Breast epithelium (tissue), 4 donors: ENCODE measurements at places on chromosomes 2 and 18. TPM values are rescaled to one million over a fixed set of nuclear protein-coding genes. Genes with fewer than 3 reads are reported as not detected.
A peak's percentile ranks its signal among the peaks of the same experiment; 100 is the strongest.

GRCh38 chr18:43078478-43079092, 36.9 kb downstream of the RIT2 start:
- no peaks in the 10 kb centered on the region for H3K4me1 ChIP-seq
- peaks cover 7% of the 10 kb centered on the region for H3K27me3 ChIP-seq
- no peak overlapping the region for H3K4me3 ChIP-seq

Gene CCDC88A
- 74.6 TPM for total RNA-seq

GRCh38 chr2:143475041-143475776, 346.0 kb downstream of the ARHGAP15 start:
- no peaks in the 10 kb centered on the region for H3K4me1 ChIP-seq
- H3K4me3 ChIP-seq: no peak overlapping the region
- H3K36me3 ChIP-seq: no peaks in the 10 kb centered on the region
- peak overlapping the region; percentile 39 for H3K27ac ChIP-seq
- DNase-seq: no peak

Gene MERTK
- 84.3 TPM for total RNA-seq

Gene LRP1B
- total RNA-seq: 29.8 TPM

DNA sequence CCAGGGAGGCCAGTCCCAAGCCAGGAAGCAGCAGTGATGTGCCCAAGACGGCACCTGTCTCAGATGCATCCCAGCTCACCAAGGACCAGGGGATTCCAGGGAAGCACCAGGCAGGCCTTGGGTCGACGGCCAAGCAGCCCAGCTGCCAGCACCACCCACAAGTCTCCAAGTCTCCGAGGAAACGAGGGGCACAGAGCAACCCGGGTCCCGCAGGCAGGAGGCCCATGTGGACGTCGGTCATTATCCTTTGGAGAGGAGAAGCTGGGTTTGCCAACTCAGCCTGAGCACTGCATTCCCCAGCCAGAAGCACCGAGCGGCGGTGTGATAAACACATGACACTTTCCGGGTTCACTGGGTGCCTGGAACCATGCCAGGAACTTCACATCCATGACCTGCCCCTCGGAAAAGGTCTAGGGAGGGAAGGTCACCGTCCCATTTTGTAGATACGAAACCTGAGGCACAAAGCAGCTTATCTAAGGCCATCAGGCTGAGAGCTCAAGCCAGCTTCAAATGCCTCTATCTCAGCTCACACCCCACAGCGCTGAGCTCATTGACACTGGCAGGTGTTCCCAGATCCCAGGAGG, 104.5 kb downstream of the ZNF516 start:
- H3K27ac ChIP-seq: no peak overlapping the region
- no peaks in the 10 kb centered on the region for H3K27me3 ChIP-seq
- H3K4me3 ChIP-seq: no peak overlapping the region
- DNase-seq: no peak

Gene SLC19A3
- total RNA-seq: 46.9 TPM

Gene RUFY4
- total RNA-seq: not detected

DNA sequence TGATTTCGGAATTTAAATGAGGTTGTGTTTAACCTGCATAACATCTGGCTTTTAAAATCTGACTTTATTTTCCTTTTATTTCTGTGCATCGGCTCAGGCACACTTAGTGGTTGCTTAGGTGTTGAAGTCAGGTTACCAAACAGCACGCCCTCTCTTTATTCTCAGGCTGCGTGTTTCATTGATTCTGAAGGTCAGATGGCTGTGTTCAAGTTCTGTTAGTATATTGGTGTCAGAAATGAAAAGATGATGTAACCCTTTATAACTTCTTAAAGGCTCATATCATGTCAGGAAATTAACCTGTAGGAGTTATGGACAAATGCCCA, 246.5 kb downstream of the LDLRAD4 start:
- no peaks in the 10 kb centered on the region for H3K36me3 ChIP-seq
- DNase-seq: no peak
- H3K27ac ChIP-seq: peak overlapping the region; percentile 44

Gene IRS1
- 22.3 TPM for total RNA-seq

DNA sequence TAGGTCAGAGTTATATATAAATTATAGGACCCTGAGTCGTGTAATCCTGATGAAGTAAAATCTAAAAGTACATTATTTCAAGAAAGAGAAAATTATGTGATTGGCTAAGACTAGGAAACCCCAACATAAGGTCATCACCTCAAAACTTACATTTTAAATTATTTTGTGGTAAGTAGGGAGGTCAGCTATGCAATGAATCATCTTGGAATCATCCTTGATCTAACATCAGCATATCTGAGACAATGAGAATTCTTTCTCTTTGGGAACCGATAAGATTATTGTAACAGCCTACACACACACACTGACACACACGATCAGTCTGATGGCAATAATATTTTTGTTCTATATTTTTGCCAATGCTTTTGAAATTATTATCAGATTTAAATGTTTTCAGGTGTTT, 904.8 kb upstream of the CHAC2 start:
- no peak overlapping the region for H3K27ac ChIP-seq
- no peak overlapping the region for H3K4me3 ChIP-seq

Gene ABCG8
- 0.15 TPM for total RNA-seq

DNA sequence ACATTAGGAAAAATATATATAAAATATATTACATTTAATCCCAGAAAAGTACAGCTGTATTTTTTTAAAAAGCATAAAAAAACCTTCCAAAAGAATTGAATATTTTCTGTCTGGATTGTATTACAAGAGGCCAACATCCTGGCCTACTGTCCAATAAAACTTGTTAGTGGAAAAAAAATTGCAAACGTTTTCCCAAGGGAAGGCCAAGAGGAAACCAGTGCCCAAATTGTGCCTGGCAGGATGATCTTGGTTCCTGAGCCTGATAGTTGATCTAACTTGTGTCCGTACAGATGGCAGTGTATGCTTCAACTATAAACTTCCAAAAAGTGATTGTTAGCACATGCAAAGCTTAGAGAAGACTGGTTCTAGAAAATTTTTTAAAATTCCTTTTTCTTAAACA, 90.6 kb upstream of the LPIN2 start:
- no peaks in the 10 kb centered on the region for H3K4me1 ChIP-seq
- no peaks in the 10 kb centered on the region for H3K27me3 ChIP-seq
- no peaks in the 10 kb centered on the region for H3K36me3 ChIP-seq
- DNase-seq: no peak

Gene RNU2-63P
- not detected for total RNA-seq

DNA sequence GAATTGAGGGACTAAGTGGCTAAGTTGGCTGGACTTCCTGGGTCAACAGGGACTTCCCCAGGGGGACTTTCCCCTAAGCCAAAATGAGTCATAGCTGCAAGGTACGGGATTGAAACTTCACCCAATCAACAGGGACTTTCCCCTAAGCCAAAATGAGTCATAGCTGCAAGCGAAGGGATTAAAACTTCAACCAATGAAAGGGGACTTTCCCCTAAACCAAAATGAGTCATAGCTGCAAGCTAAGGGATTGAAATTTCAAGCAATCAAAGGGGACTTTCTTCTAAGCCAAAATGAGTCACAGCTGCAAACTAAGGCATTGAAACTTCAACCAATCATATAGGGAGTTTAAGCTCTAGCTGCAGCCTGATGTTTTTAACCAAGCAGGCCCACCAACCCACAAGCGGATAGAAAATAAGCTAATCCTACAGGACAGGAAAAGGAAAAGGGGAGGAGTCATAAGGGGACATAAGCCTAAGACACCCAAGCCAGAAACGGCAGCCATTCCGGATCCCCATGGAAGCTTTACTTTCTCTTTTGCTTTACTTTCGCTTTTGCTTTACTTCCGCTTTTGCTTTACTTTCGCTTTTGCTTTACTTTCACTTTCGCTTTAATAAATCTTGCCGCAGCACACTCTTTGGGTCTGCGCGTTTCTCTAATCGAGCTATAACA, 1375.4 kb upstream of the CELF4 start:
- no peaks in the 10 kb centered on the region for H3K27me3 ChIP-seq
- no peaks in the 10 kb centered on the region for H3K36me3 ChIP-seq
- no peak overlapping the region for H3K27ac ChIP-seq
- no peak overlapping the region for H3K4me3 ChIP-seq

DNA sequence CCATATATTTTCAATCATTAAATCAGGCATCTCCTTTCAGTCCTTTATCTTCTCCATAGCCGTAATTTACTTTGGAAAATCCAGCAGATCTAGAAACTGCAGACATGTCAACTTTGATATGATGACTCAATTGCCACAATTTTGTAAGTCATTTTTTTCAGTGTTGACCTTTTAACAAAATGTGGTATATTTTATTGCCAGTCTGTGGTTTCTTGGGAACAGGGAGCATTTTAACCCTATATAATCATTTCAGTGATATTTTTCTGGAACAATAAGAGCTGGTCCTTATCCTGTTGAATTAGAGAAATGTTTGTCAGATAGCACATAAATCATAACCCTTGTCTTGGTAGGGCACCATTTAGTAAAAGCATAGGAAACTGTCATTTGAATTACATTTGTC, 90.9 kb upstream of the UBXN4 start:
- H3K27me3 ChIP-seq: no peaks in the 10 kb centered on the region
- H3K4me1 ChIP-seq: no peaks in the 10 kb centered on the region
- H3K36me3 ChIP-seq: no peaks in the 10 kb centered on the region
- DNase-seq: no peak

Gene CYP27C1
- 0.33 TPM for total RNA-seq

GRCh38 chr2:101232770-101233169, 19.9 kb upstream of the CNOT11 start:
- H3K36me3 ChIP-seq: no peaks in the 10 kb centered on the region
- H3K4me3 ChIP-seq: no peak overlapping the region
- no peaks in the 10 kb centered on the region for H3K27me3 ChIP-seq
- DNase-seq: no peak
- no peak overlapping the region for H3K27ac ChIP-seq
- H3K4me1 ChIP-seq: no peaks in the 10 kb centered on the region
